ENCODE measurements at places on chromosomes 7 and 10.

- DNase-seq, result no peak
Observed at GRCh38 chr10:787933-788651, 98.6 kb upstream of the DIP2C start.

DNA sequence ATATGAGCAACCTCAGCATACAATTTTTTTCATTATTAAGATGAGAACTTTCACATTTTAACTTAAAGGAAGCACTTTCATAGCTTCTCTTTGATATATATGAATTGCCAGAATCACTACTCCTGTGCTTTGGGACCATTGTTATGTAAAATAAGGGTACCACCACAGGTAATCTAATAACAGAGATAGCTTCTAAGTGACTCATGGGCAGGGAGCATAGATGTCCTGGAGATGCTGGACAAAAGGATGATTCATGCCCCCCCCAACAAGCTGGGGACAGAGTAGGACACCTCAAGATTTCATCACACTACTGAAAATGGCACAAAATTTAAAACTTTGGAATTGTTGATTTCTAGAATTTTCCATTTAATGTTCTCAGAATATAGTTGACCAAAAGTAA is 641.1 kb downstream of the PCDH15 start:
- no peak for DNase-seq

GRCh38 chr10:107104026-107104652 is 60.4 kb downstream of the SORCS1 start:
- DNase-seq, result no peak

DNA sequence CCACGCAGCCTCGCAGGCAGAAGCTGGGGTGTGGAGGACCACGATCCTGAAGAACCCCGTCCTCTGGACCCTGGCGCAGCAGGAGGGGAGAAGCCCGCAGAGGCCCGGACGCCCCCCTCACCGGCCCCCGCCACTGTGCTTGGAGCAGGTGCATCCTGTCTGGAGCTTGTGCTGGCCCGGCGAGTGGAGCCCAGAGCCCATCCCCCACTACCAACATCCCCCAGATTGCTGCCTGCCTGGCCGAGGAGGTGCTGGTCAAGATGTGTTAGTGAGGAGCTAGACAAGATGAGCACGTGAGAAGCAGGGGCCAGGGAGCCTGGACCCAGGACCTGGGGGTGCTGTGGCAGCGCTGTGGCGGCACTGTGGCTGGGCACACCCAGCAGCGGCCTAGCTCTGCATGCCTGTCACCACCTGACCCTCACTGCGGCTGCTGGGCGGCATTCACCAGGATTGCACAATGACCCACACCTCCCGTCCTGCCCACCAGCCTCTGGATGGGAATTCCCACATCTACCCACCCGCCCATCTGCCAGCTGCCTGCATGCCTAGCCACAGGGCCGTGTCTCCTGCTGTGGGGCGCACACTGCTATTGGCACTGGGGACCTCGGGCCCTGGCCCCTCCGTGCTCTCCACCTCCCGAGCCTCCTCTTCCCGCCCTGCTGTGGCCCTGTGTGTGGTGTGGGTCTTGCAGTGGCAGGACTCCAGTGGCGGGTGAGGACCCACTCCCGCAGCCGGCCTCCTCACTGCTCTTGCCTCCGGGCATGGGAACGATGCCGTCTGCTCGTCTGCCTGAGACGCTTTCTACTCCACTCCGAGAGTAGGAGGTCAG is 11.8 kb downstream of the GPR146 start:
- DNase-seq, result no peak

DNA sequence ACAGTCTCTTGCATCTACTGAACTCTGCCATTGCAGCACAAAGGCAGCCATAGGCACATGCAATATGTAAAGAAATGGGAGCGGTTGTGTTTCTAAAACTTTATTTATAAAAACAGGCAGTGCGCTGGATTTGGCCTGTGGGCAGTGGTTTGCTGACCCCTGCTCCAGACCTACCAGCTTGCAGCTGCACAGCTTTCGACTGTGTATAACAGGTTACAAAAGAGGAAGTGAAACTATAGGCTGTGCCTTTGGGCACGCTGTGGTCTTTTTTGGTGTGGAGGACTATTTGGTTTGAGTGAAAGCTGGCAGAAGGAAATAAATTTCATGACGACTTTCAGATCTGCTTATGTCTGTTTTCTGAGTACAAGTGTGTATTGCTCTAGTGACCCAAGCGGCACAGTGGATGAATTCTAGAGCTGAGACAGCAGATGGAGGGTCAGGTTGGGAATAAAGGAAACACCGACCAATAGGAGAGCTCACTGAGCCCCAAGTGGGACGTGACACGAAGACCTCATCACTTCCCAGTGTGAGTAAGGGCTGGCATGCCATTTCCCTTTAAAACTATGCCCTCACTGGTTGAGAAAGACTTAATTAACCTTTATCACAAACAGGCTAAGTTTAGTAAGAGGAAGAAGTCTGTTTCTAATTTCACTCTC is 152.7 kb downstream of the ANK3 start:
- DNase-seq, result peak; percentile 45

- DNase-seq, result no peak
Observed at GRCh38 chr7:105617280-105618015, 36.2 kb upstream of the EFCAB10 start.

GRCh38 chr10:113617086-113617485 is 46.8 kb downstream of the NRAP start:
- DNase-seq, result no peak

DNA sequence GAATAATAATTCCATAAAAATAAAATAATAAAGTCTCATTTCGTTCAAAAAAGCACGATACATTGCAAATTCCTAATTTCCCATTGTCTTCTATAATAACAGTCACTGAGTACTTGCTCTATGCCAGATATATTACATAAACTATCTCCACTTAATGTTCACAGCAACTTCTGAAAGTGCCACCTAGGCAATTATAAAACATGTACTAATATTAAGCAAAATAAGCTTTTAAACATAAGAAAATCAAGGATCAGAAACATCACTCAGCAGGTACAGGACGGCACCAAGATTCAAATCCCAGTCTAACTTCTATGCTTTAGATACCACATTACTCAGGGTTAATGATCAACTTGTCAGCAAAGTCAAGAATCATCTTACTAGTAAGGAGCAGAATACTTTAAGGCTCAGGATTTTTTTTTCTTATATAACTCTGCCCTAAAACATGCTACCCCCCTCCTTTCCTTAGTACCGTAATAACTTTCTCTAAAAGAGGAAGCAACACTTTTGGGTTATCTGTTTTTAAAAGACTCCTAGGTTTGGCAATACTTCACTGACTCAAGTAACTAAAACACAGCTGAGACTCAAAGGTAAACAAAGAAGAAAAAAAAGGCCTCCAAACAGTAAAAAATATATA is 51.3 kb downstream of the USP6NL start:
- no peak for DNase-seq

DNA sequence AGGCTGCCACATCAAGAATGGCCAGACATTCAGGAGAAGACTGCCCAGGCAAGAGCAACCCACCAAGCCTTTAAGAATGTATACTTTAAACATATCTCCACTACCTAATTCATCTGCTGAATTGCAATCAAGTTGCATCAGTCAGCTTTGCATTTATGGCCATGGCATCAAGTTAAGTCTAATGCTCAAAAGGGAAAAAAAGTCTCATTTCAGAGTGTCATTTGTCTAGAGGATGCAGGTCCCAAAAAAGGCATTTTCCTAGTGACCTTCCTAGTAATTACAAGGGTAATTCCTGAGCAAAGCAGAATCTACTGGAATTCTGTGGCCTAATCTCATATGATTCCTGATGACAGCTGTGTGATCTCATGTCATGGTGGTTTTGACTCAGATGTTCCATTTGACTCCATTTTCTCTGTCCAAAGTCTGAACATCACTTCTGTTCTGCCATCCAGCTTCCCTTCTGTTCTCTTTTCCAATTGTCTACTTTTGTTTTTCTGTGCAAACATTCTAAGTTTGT is 7.3 kb upstream of the CABCOCO1 start:
- DNase-seq, result no peak

GRCh38 chr7:4159761-4160554 is 522.1 kb upstream of the FOXK1 start:
- DNase-seq, result no peak

- no peak for DNase-seq
Observed at GRCh38 chr10:78688901-78689583, 379.7 kb upstream of the ZMIZ1 start.

DNA sequence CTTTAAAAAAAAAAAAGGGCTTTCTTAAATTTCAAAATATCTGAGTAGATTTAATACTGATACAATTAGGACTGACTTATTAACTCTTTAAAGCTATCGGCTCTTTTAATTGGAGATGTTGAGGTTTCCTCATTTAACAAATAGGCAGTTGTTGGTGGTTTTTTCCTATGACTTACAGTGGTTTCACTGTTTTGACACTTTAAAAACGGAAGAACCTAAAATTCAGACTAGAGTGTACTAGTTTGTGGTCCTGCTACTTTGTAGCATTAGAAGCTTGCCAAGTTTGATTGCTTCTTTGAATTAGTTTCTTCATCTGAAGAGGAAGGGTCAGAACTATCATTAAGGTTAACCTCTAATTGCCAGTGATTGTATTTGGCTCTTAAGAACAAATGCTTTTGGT is 27.7 kb downstream of the CUL1 start:
- no peak for DNase-seq

DNA sequence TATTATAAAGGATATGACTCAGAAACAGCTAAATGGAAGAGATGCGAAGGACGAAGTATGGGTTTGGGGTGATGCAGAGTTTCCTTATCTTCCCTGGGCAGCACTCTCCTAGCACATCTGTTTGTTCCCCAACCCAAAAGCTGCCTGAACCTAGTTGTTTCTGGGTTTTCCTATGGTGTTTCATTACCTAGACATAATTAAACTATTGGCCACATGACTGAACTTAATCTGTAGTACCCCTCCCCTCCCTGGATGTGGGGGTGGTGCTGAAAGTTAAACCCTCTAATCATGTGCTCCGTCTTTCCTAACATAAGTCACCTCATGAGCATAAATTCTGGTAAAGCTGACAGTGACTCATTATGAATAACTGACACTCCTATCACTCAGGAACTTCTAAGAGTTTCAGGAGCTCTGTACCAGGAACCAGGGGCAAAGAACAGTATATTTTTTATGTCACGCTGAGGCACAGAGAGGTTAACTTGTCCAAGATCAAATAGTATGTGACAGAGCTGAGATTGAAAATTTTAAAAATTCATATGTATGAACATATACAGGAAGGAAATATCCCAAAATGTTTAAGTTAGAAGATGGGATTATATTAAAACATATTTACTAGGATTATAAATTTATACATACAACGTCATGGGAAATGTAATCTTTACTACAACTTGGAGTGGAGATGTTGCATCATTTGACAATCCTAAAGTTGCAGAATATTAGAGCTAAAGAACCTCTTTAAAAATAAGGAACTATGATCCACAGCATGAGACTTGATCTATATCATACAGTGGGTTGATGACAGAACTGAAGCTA is 4.8 kb downstream of the STRIP2 start:
- peak; percentile 77 for DNase-seq

GRCh38 chr10:111303887-111304286 is 227.1 kb downstream of the ADRA2A start:
- DNase-seq, result no peak

DNA sequence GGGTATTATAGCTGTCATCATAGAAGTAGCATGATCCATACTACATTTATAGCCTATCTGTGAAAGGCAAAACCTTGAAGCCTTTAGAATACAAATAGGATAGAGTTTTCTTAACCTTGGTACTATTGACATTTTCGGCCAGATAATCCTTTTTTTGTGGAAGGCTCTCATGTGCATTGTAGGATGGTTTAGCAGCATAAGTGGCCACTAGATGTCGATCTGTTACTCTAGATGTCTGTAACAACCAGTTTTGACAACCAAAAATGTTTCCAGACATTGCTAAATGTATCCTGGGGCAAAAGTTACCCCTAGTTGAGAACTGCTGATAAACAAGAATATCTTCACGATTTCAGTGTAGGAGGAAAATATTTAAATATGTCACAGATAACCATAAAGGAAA is 319.4 kb upstream of the GALNT17 start:
- DNase-seq, result no peak

- DNase-seq, result no peak
Observed at GRCh38 chr7:94451187-94451586, 56.5 kb downstream of the COL1A2 start.

- DNase-seq, result no peak
Observed at GRCh38 chr7:157660971-157661610, 324.3 kb downstream of the DNAJB6 start.

GRCh38 chr7:82339958-82340357 is 103.6 kb downstream of the CACNA2D1 start:
- DNase-seq, result no peak

- no peak for DNase-seq
Observed at GRCh38 chr10:77698267-77698931, 60.8 kb upstream of the KCNMA1 start.

GRCh38 chr10:63832686-63833085 is 311.5 kb downstream of the REEP3 start:
- DNase-seq, result no peak

DNA sequence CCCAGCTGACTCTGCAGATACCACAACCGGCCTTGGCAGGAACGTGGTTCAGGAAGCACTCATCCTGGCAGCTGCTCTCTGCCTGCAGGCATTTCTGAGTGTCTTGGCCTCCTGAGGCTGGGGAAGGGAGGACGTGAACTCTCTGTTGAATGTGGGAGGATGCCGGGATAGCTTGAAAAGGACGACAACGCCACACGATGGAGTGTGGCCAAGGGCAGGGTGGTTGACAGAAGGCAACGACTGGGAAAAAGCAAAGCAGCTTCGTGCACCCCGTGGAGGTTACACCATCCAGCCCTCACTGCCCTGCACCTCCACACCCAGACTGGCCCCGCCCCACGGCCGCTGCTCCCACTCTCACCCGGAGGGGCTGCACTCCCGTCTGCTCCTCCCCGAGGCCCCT is 466.1 kb upstream of the FOXK1 start:
- no peak for DNase-seq

DNA sequence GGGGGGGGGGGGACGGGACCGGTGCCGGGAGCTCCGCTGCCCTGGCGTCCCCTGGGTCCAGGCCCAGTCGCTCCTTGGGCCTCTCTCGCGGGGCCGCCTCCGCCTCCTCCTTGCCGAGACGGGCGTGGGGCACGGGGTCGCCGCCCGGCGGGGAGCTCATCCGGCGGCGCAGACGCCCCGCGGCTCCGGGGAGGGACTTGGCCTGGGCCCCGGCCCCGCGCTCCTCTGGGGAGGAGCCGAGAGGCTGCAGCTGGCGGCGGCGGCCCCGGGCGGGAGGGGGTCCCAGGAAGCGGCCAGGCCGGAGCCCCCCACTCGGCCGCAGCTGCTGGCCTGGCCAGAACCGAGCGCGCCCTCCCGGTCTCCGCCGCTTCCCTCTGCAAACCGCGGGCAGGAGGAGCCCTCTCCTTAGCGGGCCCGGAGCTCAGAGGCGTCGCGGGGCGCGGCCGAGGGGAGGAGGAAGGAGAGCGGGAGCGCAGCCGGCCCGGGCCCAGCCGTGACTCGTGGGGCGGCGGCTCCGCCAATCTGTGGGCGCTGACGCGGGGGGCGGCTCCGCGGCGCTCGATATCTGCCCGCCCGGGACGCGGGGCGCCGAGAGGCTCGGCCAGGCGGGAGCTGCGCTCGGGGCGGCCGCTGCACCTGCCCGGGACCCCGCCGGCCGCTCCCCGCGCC is at the start of gene FAM20C:
TSS of gene FAM20C (plus strand) at position 591 of the 669 bp plus-strand sequence. CDS start 629 bp downstream, outside the sequence.
- DNase-seq, result peak; percentile 53

- no peak for DNase-seq
Observed at GRCh38 chr10:33492701-33493345, 158.4 kb upstream of the NRP1 start.
